HuH-7 (cell line): ENCODE measurements at places on chromosomes 2 and 18.

DNA sequence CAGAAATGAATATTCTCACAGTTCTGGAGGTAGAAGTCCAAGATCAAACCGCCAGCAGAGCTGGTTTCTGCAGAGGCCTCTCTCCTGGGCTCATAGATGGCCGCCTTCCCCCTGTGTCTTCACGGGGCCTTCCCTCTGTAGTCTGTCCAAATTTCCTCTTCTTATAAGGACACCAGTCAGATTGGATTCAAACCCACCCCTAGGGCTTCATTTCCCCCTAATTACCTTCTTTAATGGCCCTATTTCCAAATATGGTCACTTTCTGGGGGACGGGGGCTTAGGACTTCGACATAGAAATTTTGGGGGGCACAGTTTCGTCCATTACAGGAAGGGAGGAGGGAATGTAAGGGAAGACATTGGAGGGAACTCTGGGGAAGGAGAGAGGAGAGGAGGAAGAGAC is 132.6 kb downstream of the DDX1 start:
- no peak for DNase-seq

- DNase-seq: no peak
Measured at GRCh38 chr18:72878561-72878960, 10.8 kb upstream of the NETO1 start.

- DNase-seq: no peak
Measured at GRCh38 chr2:44200011-44200410, 31.3 kb downstream of the PPM1B start.

DNA sequence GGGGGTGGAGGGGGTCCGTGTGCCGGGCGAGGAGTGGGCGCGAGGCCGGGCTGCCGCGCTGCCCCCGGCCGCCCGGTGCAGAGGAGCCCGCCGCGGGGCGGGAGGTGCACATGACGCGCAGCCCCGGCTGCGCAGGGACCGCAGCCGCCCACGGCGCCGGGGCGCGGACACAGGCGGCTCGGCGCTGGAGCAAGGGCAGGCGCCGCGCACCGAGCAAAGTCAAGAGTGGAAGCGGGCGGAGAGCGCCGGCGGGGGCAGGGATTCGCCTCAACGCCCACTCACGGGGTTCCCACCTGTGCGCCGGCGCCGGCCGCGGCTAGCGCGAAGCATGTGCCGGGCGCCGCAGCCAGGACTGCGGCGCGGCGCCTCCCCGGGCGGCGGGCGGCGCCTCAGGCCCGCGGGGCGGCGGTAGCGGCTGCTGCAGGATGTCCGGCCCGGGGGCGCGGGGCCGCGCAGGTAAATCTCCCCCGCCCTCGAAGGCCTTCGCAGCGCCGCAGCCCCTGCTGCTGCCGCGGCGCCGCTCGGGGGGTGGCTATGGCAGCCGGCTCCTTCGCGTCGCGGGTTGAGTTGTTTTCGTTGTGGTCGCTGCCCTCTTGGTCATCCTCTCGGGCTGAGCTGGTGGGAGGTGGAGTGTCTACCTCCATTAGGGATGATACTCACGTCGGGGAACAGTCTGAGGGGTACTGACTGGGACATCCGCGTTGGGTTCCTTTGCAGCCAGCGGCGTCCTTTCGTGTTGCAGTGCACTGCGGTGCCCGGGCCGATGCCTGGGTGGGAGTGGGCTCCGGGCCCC is 216.3 kb upstream of the DTNA start:
- DNase-seq: peak; percentile 42

- no peak for DNase-seq
Measured at GRCh38 chr2:238692562-238692961, 155.3 kb upstream of the TWIST2 start.

- DNase-seq: no peak
Measured at GRCh38 chr2:11132036-11132671, 23.1 kb upstream of the SLC66A3 start.

- no peak for DNase-seq
Measured at GRCh38 chr18:61245276-61245675, 88.0 kb upstream of the CDH20 start.

DNA sequence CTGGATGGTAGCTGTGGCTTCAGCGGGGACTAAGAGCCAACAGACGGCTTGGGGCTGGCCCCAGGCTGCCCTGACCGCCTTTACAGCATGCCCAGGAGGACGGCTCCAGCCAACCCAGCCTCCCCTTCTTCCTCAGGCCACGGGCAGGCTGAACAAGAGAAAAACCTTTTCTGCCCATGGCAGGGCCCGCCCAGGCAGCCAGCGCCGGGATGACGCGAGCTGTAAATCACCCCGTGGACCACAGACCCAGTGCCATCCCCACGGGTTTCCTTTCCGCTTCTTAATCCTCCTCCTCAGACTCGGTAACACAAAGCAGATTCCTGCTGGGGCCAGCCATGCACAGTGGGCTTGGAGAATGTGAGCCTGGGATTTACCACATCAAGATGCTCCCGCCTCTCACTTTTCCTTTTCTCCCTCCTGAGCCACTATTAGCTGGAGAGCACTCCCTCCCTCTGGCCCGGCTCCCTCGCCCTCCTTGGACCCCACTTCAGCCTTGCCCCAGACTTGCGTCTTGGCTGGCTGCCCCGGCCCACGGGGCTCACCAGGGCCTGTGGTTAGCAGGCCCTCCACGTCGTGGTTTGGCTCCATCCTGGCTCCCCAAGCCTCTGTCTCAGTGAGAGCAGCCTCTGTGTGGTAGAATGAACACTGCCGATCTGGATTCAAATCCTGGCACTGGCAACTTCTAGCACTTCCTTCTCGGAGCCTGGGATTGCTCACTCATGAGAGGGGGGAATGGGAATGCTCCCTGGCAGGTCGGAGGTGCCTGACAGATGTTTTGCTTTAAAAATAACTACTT is 31.4 kb downstream of the ATOH8 start:
- DNase-seq: no peak

- no peak for DNase-seq
Measured at GRCh38 chr2:147860009-147860408, 15.2 kb downstream of the ACVR2A start.

DNA sequence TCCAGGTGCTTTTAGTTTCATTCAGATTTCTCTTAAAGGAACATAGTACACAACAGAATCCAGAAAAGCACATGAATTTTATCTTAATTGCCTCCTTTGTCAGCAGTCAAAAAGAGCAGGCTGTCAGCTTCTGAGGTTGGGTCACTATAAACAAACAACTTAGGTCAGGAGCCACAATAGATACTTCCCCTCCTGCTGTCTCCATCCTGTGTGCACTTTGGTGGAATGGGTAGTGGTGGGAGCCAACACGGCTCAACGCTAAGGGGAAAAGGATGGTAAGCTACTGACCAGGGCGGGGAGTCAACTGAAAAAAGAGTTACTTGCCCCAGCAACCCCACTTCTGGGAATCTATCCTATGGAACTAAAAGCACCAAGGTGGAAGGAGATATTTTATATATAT is 121.9 kb downstream of the PAX3 start:
- no peak for DNase-seq

- no peak for DNase-seq
Measured at GRCh38 chr2:101199251-101199791, 48.1 kb upstream of the TBC1D8 start.

GRCh38 chr2:95301876-95302641 is 4.9 kb downstream of the KCNIP3 start:
- DNase-seq: no peak
